ENCODE measurements at places on chromosomes 16 and 17. TPM values are rescaled to one million over a fixed set of nuclear protein-coding genes. Genes with fewer than 3 reads are reported as not detected.

DNA sequence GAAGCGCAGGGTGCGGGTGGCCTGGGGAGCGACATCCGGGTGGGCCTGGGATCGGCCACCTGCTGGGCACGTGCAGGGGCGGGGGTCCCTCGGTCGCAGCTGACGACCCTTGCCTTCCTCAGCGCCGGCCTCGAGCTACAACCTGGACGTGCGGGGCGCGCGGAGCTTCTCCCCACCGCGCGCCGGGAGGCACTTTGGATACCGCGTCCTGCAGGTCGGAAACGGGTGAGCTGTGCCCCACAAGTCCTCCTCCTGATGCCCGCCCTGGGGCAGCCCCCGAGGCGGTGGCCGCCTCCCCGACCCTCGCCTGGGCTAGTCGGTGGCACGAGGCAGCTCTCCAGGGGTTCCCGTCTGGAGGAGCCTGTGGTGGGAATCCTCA lies 1.5 kb downstream of the ITGAL start:
- ATAC-seq: no peak

GRCh38 chr17:39622380-39623006 lies 4.3 kb upstream of the PPP1R1B start:
- ATAC-seq: no peak

GRCh38 chr17:77995146-77995852 lies 36.8 kb downstream of the TNRC6C start:
- ATAC-seq: peak; percentile 70

GRCh38 chr17:3924512-3925350 lies 8.5 kb upstream of the P2RX1 start:
- peak; percentile 34 for ATAC-seq

WRAP53 gene
- 2.8 TPM for total RNA-seq
